Prostate gland (tissue), 2 donors: ENCODE measurements at places on chromosomes 1 and 21. TPM values are rescaled to one million over a fixed set of nuclear protein-coding genes. Genes with fewer than 3 reads are reported as not detected.

- no peaks in the 10 kb centered on the region for H3K36me3 ChIP-seq
- H3K27me3 ChIP-seq: no peaks in the 10 kb centered on the region
- no peak for DNase-seq
- H3K4me1 ChIP-seq: no peaks in the 10 kb centered on the region
- H3K27ac ChIP-seq: no peak overlapping the region
These were observed 131.6 kb downstream of the BEND5 start for GRCh38 chr1:48644905-48645605.

DNA sequence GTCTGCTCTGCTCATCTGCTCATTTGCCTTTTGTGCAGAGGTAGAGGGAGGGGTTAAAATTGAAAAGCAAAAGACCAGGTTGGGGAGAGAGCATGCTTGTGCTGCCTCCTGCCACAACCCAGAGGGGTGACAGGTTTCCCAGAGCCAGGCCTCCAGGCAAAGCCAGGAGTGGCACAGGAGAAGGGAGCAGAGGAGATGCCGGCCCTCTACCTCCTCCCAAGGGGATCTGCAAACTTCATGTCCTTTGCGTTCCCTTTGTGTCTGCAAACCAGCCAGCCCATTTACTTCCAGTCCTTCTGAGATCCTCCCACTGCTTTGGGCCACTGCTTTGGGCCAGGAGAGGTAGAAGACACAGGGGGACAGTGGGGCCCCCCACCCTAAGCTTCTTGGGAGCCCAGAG is 67.8 kb downstream of the EPHB2 start:
- H3K4me3 ChIP-seq: no peak overlapping the region
- H3K36me3 ChIP-seq: no peaks in the 10 kb centered on the region
- H3K4me1 ChIP-seq: peaks cover 6% of the 10 kb centered on the region
- DNase-seq: no peak
- peak overlapping the region; percentile 54 for H3K27ac ChIP-seq
- no peaks in the 10 kb centered on the region for H3K27me3 ChIP-seq

GRCh38 chr1:166089804-166090203 is 77.0 kb downstream of the FAM78B start:
- H3K4me3 ChIP-seq: no peak overlapping the region
- no peaks in the 10 kb centered on the region for H3K36me3 ChIP-seq
- no peaks in the 10 kb centered on the region for H3K27me3 ChIP-seq
- no peaks in the 10 kb centered on the region for H3K4me1 ChIP-seq
- no peak for DNase-seq

GRCh38 chr21:29667651-29668050 is 272.1 kb downstream of the GRIK1 start:
- H3K27me3 ChIP-seq: no peaks in the 10 kb centered on the region
- no peak overlapping the region for H3K27ac ChIP-seq
- no peaks in the 10 kb centered on the region for H3K36me3 ChIP-seq
- no peak overlapping the region for H3K4me3 ChIP-seq
- DNase-seq: no peak

- H3K4me1 ChIP-seq: peaks cover 4% of the 10 kb centered on the region
- H3K4me3 ChIP-seq: no peak overlapping the region
- no peak overlapping the region for H3K27ac ChIP-seq
- H3K36me3 ChIP-seq: no peaks in the 10 kb centered on the region
These were observed 5.1 kb downstream of the ATF3 start for GRCh38 chr1:212613440-212614335.

- no peaks in the 10 kb centered on the region for H3K27me3 ChIP-seq
- H3K4me3 ChIP-seq: no peak overlapping the region
- no peaks in the 10 kb centered on the region for H3K36me3 ChIP-seq
- no peak overlapping the region for H3K27ac ChIP-seq
- no peak for DNase-seq
- no peaks in the 10 kb centered on the region for H3K4me1 ChIP-seq
These were observed 166.7 kb downstream of the UCK2 start for GRCh38 chr1:165994107-165994506.

- no peak overlapping the region for H3K4me3 ChIP-seq
- DNase-seq: no peak
- no peaks in the 10 kb centered on the region for H3K36me3 ChIP-seq
- H3K27me3 ChIP-seq: no peaks in the 10 kb centered on the region
- H3K4me1 ChIP-seq: no peaks in the 10 kb centered on the region
These were observed 177.5 kb downstream of the ASTN1 start for GRCh38 chr1:176987016-176987415.

DNA sequence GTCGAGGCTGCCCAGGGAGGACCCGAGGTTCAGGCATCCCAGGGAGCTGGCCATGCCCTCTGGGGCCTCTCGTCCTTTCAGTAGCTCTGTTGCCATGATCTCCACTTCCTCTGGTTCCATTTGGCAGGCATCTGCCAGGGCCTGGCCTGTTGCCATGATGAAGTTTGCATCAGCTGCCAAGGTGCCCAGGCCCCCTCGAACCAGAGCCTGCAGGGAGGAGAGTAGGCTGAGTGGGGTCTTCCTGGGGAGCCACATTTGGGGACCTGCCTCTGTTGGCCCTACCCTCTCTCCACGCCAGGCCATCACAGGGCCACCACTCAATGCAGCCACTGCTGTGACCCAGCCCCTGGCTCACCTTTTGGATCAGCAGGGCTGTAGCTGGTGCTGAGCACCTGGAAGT is 16.4 kb upstream of the KIF21B start:
- H3K4me1 ChIP-seq: no peaks in the 10 kb centered on the region
- H3K4me3 ChIP-seq: no peak overlapping the region
- H3K27ac ChIP-seq: no peak overlapping the region
- no peaks in the 10 kb centered on the region for H3K36me3 ChIP-seq

DNA sequence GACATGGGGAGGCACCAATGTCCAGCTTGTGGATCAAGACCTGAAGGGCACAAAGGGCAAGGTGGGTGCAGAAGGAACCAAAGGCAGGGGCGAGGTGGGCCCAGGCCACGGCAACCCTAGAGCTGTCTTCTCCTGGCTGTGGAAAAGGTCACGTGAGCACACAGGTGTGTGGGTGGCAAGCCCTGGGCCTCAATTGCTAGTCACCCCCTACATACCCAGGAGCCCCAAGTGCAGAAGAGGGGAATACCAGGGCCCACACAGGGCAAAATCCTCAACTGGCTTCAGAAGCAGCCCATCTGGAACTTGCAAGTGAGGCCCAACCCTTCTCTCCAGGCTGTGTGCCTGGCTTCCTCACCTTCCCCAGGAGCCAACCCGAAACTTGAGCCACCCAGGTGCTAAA is 25.6 kb downstream of the ZBTB17 start:
- no peak for DNase-seq
- peaks cover 9% of the 10 kb centered on the region for H3K4me1 ChIP-seq
- peaks cover 11% of the 10 kb centered on the region for H3K36me3 ChIP-seq
- H3K27ac ChIP-seq: peak overlapping the region; percentile 71

- no peak overlapping the region for H3K4me3 ChIP-seq
- peak overlapping the region; percentile 46 for H3K27ac ChIP-seq
- DNase-seq: no peak
- H3K4me1 ChIP-seq: no peaks in the 10 kb centered on the region
These were observed 7.1 kb downstream of the GLIS1 start for GRCh38 chr1:53731779-53732305.

DNA sequence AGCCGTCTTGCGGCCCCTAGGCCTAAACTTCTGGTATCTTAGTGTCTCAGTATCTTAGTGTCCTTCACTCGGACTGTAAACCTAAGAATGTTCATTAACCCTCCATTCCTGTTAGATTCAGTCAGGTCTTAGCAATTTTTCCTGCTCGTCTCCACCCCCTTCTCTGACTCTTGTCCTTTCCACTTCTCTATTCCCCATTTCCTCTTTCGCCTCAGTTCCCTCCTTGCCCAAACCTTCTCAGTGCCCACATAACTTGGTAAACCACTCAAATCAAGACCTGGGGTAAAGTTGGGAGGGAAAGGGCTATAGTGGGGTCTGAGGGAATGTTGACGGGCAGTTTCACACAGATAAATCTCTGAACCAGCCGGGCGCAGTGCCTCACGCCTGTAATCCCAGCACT is 726 bp upstream of the FCER1G start:
- H3K36me3 ChIP-seq: peaks cover 8% of the 10 kb centered on the region
- DNase-seq: no peak
- no peak overlapping the region for H3K4me3 ChIP-seq

DNA sequence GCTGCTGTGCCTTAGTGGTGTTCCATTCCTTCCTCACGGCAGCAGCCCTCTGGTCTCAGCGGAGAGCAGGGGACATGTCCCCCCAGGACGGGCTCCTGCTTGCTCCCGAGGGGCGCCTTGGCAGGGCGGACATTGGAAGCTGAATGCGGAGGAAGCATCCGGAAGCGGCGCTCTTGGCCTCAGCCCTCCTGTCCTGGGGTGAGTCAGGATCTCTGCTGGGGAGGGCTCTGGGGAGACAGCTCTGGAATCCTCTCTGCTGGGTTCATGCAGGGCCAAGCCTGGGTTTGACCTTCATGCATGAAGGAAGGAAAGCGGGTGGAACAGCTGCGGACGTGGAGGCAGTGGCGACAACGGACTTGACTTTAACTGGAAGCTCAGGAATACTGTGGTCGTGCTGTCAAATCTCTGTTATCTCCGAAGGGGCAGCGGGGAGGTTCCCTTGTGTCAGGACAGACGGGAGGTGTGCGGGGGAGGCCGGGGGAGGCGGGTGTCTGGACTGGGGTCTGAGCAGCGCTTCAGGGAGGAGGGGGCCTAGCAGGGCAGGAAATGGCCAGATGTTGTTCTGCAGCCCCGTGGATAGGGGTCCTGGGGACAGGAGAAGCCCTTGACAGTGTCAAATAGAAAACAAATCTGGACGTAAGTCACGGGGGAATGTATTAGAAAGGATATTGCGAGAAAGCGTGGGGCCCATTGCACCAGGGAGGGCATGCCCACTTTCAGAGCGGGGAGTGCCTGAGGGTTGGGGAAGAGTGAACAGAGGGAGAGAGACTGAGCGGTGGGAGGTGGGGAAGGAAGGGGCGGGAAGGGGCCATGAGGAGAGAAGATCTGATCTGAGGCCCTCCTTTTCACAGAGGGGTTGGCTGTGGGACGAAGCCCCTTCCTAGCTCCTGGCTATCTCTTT is 26.6 kb downstream of the CRYAA start:
- H3K27me3 ChIP-seq: no peaks in the 10 kb centered on the region
- H3K4me1 ChIP-seq: peaks cover 5% of the 10 kb centered on the region
- H3K4me3 ChIP-seq: no peak overlapping the region
- no peaks in the 10 kb centered on the region for H3K36me3 ChIP-seq
- H3K27ac ChIP-seq: peak overlapping the region; percentile 67
- DNase-seq: peak; percentile 3

The OPTC gene
- not detected for total RNA-seq

The ALG14 gene
- 2.0 TPM for total RNA-seq

The OLIG1 gene
- 10.8 TPM for total RNA-seq

The HUNK gene
- 3.7 TPM for total RNA-seq

The RNU1-3 gene
- total RNA-seq: under 0.01 TPM

The RIT1 gene
- total RNA-seq: 20.8 TPM

The CLEC20A gene
- total RNA-seq: not detected

The CRB1 gene
- 1.0 TPM for total RNA-seq

The QSOX1 gene
- total RNA-seq: 471 TPM

The GPR137B gene
- total RNA-seq: 9.1 TPM

The SERTAD4 gene
- total RNA-seq: 2.0 TPM

The LAD1 gene
- 12.8 TPM for total RNA-seq
